ENCODE measurements at places on chromosomes 16 and 17.

DNA sequence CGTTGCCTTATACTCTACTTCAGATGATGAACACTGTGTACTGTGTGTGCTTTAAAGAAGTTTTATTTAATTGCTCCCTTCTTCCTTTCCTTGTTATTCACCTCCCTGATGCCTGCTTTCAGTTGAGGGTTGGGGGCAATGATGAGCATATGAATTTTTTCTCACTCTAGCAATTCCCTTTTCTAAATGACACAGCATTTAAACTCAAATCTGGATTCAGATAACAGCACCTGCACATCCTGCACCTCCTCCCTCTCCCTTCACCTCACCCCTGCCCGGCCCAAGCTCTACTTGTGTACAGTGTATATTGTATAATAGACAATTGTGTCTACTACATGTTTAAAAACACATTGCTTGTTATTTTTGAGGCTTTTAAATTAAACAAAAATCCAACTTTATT is 13.0 kb upstream of the PNPO start:
- no peak for ATAC-seq

DNA sequence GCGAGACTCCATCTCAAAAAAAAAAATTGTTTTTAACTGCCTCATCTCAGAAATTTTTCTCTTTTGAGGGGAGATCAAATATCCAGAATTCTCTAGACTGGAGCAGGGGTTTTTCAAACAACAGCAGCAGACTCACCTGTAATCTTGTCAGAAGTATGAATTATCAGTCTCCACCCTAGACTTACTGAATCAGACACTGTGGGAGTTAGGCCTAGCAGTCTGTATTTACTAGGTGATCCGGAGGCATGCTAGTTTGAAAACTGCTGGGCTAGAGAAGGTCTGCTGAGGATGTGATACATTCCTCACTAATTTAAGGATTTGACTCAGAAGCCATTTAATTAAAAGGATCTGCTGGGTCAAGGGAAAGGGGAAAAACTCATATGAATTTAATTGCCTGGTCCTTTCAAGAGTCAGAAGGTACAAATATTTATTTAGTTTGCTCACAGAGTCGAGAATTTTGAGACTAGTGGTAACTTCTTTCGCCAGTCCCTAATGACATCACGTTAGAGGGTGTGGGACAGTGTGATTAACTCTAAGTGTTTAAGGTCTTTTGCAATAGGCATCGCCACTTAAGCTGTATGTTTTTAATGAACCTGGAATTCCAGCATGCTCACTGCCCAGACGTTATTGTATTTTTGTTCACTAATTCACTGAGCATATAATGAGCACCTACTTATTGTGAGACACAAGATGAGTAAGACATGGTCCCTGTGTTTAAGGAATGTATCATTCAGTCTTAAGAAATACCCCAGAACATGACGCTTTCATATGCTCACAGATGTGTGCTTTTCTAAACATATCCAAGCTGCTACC is 14.2 kb downstream of the ATP6V0A1 start:
- no peak for ATAC-seq

GRCh38 chr17:41116297-41116696 is 1.9 kb downstream of the KRTAP4-11 start:
- ATAC-seq = peak; percentile 70

DNA sequence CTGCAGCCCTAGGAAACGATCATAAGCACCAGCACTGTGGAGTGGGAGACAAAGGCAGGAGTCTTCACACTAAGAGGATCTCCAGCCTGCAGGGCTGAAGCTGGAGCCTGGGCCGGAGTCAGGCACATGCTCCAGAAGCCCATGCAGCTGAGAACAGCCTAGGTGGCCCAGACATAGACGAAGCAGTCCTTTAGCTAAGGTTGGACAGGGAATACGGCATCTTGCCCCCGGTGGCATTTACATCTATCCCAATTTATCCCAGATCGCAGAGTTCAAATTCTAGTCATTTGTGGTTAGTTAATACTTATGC is 13.9 kb downstream of the TSPOAP1 start:
- ATAC-seq = no peak

GRCh38 chr17:78672871-78673371 is 95.7 kb upstream of the DNAH17 start:
- ATAC-seq = no peak

DNA sequence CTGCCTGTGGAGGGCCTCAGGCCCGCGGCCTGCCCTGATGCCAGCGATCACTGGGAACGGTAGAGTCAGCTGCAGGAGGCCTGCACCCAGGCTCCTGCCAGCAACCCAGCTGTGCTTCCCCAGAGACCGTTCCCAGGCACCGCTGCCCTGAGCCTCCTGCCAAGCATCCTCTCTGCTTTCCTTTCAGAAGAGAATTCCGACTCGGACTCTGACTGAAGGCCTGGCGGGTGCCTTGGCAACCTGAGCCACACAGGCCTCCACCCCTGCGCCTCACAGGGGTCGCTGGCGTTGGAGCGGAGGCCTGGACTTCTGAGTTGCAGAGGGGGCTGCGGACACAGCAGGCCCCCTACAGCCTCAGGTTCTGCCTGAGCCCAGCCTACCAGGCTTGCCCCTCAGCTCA is 7.9 kb downstream of the CMTM3 start:
- ATAC-seq = no peak

DNA sequence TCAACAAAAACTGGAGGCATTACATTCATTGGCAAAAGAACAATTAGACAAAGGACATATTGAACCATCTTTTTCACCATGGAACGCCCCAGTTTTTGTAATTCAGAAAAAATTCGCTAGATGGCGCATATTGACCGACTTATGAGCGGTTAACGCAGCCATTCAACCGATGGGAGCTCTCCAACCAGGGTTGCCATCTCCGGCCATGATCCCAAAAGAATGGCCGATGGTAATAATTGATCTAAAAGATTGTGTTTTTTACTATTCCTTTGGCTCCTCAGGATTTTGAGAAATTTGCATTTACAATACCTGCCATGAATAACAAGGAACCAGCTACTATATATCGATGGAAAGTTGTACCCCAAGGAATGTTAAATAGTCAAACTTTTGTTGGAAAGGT is 21.4 kb downstream of the ALOX15B start:
- ATAC-seq = no peak

- no peak for ATAC-seq
Measured at GRCh38 chr17:2243953-2244352, 59.6 kb downstream of the SMG6 start.

- peak; percentile 55 for ATAC-seq
Measured at GRCh38 chr17:31388770-31389656, 2.5 kb upstream of the RAB11FIP4 start.

- ATAC-seq = no peak
Measured at GRCh38 chr17:19726631-19727376, 10.4 kb upstream of the SLC47A2 start.

DNA sequence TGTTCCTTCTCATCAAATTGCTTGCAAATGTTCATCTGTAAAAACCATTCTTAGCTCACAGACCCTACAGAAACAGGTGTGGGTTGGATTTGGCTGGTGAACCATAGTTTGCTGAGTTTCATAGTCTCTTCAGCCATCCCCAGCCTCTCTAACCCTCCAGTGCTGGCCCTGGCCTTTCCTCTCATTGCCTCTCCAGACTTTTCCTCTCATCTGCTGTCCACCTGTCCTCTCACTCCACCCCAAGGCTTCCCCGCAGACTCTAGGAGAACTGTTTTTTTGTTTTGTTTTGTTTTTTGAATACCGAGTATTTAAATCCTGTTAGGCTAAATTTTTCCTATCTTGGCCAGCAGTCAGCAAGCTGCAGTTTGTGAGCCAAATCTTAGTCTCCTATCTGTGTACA is 41.1 kb downstream of the MEOX1 start:
- no peak for ATAC-seq

- ATAC-seq = peak; percentile 56
Measured at GRCh38 chr16:14132696-14133048, 61.6 kb downstream of the MRTFB start.

GRCh38 chr17:16923904-16924695 is 47.8 kb downstream of the TNFRSF13B start:
- ATAC-seq = no peak

DNA sequence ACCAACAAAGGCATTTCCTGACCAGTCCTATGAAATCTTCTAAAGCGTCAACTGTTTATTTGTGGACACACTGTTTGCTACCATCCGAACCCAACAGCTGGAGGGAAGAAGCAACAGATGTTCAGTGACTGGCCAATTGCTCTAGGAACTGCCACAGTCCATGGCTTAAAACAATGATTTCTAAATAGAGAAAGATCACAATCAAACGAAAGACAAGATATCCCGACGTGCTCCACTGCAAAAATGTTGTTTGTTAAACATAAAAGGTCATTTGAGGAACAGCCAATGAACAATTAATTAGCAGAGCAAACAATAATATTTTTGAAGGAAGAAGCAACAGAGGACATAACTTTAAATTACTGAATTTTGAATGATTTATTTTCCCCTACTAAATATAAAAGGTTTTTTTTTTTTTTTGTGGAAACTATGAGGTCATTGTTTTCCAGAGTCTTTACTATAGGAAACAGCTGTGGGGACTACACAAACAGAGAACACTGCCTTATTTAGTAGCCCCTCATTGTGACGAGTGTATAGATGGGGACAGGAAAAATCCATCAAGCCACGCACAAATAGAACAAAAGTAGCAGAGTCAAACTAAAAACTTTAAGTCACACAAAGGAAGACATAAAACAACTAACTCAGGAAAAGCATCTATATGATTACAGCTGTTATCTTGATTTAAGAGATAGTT is 17.2 kb downstream of the USP31 start:
- ATAC-seq = no peak

GRCh38 chr16:51148678-51149228 is 2.3 kb downstream of the SALL1 start:
- ATAC-seq = no peak

GRCh38 chr16:1280783-1281182 is 24.9 kb downstream of the TPSD1 start:
- no peak for ATAC-seq

- no peak for ATAC-seq
Measured at GRCh38 chr17:17132746-17133145, 73.4 kb downstream of the PLD6 start.

- ATAC-seq = peak; percentile 97
Measured at GRCh38 chr16:2214719-2214968, at the start of gene PGP. TSS of gene PGP (minus strand) at chr16:2214840. CDS start at chr16:2214777, 63 bp downstream.

DNA sequence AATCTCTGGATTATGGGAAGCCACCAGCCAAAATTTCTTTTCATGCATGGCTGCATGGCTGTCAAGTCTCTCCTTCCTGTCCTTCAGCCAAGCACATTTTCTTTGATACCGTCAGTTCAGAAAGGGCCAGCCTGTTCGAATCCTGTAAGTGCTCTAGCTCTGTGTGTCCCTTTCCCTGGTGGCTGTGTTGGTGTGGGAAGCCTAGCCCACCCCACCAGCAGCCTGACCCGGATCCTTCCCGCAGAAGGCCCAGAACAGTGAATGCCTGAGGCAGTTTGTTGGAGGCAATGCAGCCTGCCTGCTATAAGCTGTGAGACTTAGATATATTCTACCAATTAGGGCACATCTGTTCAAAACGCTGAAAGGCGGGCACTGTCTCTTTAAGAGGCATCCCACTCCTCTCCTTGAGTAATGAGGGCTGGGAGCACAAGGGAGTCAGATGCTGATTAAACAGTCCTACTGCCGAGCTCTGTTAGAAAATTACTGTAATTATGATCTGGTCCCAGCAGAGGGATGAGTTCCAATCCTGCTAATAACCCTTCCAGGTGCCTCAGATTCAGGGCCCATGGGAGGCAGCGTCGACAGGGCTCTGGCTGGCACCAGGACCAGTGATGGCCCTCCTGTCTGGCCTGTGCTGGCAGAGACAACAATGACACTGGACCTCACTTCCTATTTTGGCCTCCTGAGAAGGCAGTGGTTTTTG is 18.4 kb downstream of the SNX11 start:
- ATAC-seq = no peak

GRCh38 chr17:67467500-67468455 is 90.7 kb downstream of the PITPNC1 start:
- ATAC-seq = no peak

- no peak for ATAC-seq
Measured at GRCh38 chr17:55763856-55764255, 13.0 kb downstream of the PCTP start.

DNA sequence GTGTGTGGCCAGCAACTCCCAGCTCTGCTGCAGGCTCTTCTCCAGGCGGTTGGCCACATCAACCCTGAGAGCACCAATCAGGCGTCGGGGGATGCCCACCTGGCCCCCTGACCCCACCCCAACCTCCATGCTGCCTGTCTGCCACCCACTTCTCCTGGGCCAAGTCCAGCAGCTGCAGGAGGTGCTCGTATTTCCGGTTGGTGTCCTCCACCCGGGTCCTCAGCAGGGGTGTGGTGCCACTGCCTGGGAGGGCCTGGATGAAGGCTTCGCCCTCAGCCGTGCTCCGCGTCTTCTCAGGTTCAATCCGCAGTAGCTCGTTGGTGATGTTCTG is 44.6 kb downstream of the UBN1 start:
- ATAC-seq = no peak

GRCh38 chr16:73505577-73505976 is 457.6 kb upstream of the ZFHX3 start:
- ATAC-seq = no peak

DNA sequence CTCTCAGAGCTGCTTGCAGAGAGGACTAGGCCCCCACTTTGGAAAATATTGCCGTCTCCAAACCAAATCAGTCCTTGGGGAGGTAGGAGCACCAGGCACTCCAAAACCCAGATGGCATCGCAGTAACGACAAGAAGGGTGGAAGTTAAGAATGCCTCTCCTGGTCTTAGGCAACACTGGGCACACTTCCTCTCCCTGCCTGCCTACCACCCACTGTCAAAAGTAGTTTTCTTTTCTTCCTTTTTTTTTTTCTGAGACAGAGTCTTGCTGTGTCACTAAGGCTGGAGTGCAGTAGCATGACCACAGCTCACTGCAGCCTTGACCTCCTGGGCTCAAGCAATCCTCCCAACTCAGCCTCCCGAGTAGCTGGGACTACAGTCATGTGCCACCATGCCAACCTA is 47.2 kb downstream of the SRL start:
- ATAC-seq = no peak

- ATAC-seq = no peak
Measured at GRCh38 chr17:3879186-3879585, 13.7 kb downstream of the CAMKK1 start.

DNA sequence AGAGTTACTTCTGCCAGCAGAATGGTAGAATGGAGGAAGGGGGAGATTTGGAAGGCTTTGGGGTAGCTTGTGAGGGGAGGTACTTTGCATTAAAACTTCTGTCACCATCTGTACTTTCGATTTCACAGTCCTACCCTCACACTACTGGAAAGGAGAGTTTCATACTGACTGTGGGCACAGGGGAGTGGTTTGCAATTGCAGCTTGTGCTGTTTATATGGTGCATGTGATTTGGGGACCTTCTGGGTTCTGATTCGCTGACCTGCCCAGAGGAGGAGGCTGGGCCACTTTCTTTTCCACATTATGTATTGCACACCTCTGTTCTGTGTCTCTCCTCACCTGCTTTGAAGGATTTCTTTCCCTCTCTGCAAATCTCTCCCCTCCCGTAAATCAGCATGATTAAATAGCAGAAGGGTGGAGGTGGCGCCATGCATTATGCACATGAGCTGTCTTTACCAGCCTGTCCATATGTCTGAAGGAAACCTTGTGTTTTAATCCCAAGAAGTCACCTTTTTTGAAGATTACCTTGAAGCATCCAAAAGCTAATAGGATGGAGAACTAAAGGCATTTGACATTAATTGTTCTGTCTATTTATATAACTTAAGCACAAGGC is 90.9 kb downstream of the RBFOX1 start:
- no peak for ATAC-seq
